CD4-positive, alpha-beta T cell treated with Interleukin-15 for 4 hours (primary cell): ENCODE measurements at places on chromosomes 12 and 14.

- DNase-seq, result no peak
These were observed 47.9 kb downstream of the SYNE3 start for GRCh38 chr14:95468448-95469133.

DNA sequence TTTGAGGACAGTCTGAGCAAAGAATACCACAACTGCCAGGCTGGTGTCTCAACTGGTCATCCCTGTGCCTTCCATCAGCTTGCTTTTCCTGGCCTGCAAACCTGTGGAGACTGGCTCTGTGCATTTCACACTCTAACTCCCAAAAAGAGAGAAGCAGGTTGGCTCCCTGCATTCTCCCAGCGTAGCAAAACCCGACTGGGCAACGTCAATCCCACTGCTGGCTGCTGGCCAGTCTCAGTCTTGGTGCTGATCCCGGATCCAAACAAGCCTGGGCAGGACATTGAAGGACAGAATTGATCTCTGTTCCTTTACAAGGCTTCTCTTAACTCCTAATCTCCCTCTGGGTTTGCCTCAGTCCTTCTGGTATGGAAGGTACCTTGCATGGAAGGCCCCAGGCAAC lies 65.4 kb downstream of the FZD10 start:
- DNase-seq, result no peak

DNA sequence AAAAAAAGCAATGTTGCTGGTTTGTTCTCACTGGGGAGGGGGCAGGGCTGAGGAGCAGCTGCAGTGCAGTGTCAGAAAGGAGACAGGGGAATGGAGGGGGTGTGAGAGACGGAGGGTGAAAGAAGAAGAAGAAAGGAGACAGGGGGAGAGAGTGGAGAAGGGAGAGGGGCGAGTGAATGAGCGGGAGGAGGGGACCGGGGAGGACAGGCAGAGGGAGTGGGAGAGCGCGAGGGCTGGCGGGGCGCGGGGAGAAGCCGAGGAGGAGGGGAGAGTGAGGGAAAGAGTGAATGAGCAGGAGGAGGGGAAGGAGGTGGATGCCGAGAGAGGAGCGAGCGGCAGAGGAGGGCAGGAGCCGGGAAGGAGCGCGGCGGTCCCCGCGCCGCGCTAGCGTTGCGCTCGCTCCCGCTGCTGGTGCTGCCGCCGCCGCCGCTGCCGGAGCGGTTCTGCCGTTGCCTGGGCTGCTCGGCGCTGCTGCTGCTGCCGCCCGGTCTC lies at the start of gene NOVA1:
NOVA1 (minus strand) TSS at position 445 of the 492 bp plus-strand sequence. CDS start 597 bp downstream, outside the sequence.
- DNase-seq, result no peak

GRCh38 chr14:36900846-36901245 lies 239.2 kb downstream of the PAX9 start:
- no peak for DNase-seq

DNA sequence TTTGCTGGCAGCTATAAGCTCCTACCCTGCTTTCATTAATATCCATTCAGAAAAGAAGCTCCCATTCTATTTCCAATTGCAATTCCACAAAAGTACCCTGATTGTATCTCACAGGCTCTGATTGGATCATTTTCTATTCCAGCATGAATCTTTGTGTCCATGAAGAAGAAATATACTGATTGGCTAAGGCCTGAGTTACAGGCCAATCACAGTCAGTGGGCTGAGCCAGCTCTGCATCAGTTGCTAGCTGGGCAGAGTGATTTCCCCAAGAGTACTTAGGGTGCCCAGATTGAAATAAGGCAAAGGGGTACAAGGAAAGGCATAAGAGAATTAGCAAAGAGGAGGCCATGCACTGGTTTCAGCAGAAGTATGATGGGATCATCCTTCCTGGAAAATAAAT lies 14.4 kb downstream of the ART4 start:
- DNase-seq, result no peak
